ENCODE measurements at places on chromosomes 1 and 21.
A peak's percentile ranks its signal among the peaks of the same experiment; 100 is the strongest.

GRCh38 chr1:1809489-1809888 is 31.2 kb upstream of the NADK start:
- DNase-seq: no peak

DNA sequence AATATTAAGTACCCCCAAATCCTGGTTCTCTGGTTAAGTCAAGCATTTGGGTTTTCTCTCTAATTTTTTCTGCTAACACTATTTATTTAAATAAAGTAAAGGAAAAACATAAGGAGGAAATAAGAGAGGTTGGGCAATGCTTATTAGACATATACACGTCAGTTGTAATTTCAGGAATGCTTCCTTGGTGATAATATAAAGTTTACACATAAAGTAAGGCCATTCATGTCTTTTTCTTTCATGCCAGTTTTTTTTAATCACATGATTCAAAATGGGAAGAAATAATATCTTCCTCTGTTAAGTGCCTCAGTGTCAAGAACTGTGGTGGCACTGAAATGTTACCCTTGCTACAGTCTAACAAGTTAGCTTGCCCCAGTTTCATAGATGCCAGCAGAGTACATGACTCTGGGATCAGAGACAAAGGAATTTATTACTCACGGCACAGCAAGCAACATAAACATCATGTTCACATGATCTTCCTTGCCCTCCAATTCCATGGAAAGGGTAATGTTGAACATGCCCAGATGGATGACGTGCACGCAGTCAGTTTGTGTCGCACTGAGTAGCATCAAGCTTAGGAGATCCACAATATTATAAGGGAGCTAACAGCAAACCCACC is 184.9 kb downstream of the PLA2G4A start:
- DNase-seq: no peak

- no peak for DNase-seq
Observed at GRCh38 chr1:241479294-241479693, 40.3 kb downstream of the FH start.

- no peak for DNase-seq
Observed at GRCh38 chr1:221268295-221268694, 389.1 kb downstream of the HLX start.

GRCh38 chr21:35303085-35303484 is 254.0 kb upstream of the RUNX1 start:
- no peak for DNase-seq

- no peak for DNase-seq
Observed at GRCh38 chr1:101205457-101205856, 31.4 kb upstream of the S1PR1 start.

- DNase-seq: no peak
Observed at GRCh38 chr1:91397605-91398004, 7.0 kb downstream of the HFM1 start.

DNA sequence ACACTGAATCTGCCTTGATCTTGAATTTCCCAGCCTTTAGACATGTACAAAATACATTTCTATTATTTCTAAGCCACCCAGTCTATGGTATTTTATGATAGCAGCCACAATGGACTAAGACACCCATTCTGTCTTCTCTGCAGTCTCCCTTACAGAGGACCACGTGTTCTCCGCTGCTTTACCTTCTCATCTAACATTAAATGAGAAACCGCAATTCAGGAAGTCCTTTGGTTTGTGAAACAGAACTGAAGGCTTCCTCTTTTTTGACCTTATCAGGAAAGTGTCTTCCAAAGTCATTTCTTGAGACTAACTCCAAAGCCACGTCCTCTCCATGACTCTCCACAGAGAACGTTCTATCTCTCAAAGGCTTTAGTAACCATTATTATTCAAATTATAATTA is 560.1 kb downstream of the OMA1 start:
- DNase-seq: no peak

DNA sequence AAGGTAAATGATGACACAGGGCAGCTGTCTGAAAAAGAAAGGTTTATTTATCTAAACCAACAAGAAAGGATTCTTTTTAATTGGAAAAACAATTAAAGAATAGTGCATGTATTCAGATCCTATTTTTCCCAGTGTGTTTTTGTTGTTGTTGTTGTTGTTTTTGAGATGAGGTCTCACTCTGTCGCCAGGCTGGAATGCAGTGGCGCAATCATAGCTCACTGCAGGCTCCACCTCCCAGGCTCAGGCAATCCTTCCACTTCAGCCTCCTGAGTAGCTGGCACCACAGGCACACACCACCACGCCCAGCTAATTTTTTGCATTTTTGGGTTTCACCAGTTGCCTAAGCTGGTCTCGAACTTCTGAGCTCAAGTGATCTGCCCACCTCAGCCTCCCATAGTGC is 22.1 kb downstream of the NEK2 start:
- no peak for DNase-seq

GRCh38 chr1:76891931-76892622 is 24.8 kb downstream of the ST6GALNAC5 start:
- no peak for DNase-seq

- DNase-seq: no peak
Observed at GRCh38 chr1:181397845-181398244, 85.5 kb upstream of the CACNA1E start.

GRCh38 chr1:210244746-210245367 is 12.3 kb downstream of the SERTAD4 start:
- DNase-seq: no peak

GRCh38 chr1:51000651-51001050 is 30.6 kb downstream of the CDKN2C start:
- no peak for DNase-seq

GRCh38 chr1:174580801-174581200 is 133.0 kb downstream of the GPR52 start:
- no peak for DNase-seq

GRCh38 chr1:109467301-109467777 is 993 bp downstream of the SYPL2 start:
- no peak for DNase-seq

GRCh38 chr1:58325866-58326265 is 220.7 kb downstream of the OMA1 start:
- DNase-seq: no peak

- no peak for DNase-seq
Observed at GRCh38 chr21:29124645-29125044, 5.8 kb upstream of the MAP3K7CL start.

DNA sequence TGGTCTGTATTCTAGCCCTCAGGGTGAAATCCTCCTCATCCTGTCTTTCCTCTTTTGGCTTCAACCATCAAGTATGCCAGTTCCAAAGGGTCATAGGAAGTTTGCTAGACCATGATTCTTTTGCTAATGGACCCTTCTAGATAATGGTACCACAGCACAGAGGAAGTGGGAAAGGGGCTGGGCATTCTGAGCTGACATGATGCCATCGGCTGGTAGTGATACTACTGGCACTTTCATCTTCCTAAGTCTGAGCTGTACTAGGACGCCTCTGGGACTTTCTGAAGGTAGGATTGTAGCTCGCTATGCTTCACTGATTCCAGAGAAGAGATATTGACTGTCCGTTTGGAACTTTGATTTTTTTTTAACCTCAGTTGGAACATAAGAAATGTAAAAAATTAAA is 11.4 kb downstream of the FASLG start:
- no peak for DNase-seq

DNA sequence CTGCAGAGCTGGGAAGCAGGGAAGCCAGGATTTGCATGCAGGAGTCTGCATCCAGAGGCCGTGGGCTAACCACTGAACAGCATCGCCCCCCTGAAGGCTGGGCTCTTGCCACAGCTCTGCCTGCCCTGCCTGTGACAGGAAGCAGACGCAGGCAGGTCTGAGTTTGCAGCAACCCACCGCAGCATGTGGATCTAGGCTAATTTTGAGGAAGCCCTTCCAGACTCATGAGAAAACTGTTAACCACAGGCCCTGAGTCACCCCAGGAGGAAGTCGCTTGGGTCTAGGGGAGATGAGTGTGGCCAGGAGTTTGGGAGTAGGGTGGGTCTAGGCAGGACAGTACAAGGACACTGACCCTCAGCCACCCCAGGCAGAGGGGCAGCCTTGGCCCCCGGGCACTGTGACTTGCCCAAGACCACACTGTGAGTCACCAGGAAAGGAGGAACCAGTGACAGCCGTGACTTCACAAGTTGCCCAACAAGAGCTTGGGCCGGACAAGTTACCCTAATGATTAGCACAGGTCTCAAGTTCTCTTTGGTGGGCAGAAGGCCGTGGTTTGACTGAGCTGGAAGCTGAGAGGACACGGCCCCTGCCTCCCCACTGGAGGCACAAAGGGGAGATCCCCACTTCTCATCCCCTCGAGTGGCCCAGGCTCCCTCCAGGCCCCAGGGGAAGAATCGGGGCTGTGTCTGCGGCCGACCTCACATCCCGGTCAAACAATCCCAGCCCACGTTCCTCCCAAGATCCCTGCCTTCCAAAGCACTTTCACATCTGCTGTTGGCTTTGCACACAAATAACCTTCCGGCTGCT is 826 bp downstream of the LAPTM5 start:
- no peak for DNase-seq

- no peak for DNase-seq
Observed at GRCh38 chr1:226201029-226201593, 14.6 kb upstream of the ACBD3 start.

DNA sequence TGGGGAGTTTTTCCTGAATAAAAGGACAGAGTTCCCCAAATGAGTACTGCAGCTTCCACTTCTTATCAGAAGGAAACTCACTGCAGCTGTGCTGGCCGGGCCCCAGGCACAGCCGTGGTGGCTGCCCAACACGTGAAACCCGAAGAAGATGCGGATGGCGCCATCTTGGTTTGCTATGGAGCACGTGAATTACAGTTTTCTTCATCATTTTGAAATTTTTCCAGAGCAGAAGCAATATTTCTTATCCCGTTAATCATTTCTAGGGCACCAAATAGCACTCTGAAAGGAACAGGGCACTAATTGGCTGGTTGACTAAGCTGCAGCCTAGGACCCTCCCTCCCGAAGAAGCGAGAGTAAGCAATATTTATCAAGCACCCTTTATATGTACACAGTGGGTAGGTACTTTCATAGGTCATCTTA is 63.2 kb upstream of the EPS8L3 start:
- DNase-seq: no peak

GRCh38 chr1:32205401-32206370 is at the start of gene IQCC:
Gene IQCC, plus strand, starts transcription at chr1:32205671. Its CDS starts 11 bp downstream, at chr1:32205682.
- peak; percentile 80 for DNase-seq

Data from stimulated activated CD4-positive, alpha-beta T cell treated with anti-CD3 and anti-CD28 coated beads, Interleukin-15, amount 100 ng/mL, for 48 hours (primary cell).